Stimulated activated CD4-positive, alpha-beta T cell treated with anti-CD3 and anti-CD28 coated beads, Interleukin-1b, Interleukin-23, amount 100 ng/mL, for 1 hour (primary cell): ENCODE measurements at places on chromosomes 12 and 14.

DNA sequence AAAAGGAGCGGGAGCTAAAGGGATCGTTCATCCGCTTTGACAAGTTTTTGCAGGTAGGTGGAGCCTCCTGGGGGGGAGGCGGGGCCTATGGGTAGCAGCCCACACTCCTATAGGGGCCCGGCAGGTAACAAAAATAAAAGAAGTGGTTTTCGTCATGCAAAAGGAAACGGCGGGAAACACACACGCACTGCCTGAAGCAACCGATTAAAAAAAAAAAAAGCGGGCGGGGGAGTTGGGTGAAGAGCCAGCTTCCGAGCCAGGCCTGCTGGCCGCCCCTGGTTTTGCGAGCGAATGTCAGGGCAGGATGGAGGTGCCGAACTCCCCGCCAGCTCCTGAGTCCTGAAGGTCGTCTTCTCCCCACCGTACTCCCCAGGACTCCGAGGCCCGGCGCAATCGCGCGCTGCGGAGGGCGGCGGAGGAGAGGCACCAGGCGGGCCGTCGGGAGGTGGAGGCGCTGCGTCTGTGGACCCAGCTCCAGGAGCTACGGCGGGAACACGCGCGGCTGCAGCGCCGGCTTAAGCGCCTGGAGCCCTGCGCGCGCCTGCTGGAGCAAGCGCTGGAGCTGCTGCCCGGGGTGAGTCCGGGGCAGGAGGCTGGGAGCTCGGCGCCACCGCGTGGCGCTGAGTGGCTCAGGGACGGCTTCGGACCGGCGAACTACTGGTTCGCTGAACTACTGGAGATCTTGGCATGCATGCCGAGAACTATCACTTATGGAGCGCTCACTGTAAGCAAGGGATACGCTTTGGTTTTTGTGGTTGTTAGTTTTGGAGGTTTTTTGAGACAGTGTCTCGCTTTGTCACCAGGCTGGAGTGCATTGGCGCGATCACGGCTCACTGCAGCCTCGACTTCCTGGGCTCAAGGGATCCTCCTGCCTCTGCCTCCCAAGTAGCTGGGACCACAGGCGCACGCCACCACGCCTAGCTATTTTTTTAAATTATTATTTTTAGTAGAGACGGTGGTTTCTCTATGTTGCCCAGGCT is 3.6 kb downstream of the CFAP73 start:
- DNase-seq = peak; percentile 38

GRCh38 chr14:31230573-31230958 is 23.0 kb upstream of the HECTD1 start:
- no peak for DNase-seq

GRCh38 chr14:75724414-75725204 is 63.6 kb downstream of the TTLL5 start:
- DNase-seq = no peak

- DNase-seq = no peak
Observed at GRCh38 chr12:20557096-20557495, 138.0 kb upstream of the SLCO1C1 start.

GRCh38 chr12:89840162-89840922 is 131.7 kb upstream of the ATP2B1 start:
- DNase-seq = no peak

- DNase-seq = no peak
Observed at GRCh38 chr12:121114019-121114639, 18.5 kb upstream of the P2RX7 start.

DNA sequence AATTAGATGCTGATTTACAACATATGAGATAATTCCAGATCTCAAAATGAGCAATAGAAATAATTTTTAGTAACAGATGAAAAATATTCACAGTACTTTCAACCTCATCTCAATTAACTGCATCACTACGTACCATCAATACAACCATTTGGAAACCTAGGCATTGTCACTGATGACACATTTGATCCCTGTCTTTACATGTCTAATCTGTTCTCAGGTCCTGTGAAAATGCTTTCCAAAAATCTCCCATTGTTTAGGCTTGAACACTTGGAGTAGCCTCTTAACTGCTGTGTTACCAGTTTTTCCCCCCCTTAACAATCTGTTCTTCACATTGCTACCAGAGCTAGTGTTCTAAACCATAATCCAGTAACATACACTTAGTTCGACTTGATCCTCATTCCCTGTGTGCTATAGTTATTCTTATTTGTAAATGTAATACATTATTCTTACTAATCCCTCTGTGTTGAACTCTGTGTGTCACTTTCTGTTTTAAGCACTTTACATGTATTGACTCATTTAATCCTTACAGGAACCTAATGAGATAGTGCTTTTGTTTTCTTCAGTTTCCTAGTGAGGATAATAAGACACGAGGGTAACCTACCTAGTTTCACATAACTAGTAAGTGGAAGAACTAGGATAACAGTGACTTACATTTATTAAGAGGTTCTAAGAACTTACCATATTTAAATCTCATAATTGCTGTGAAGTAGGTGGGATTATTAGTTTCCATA is 41.7 kb downstream of the LARP4 start:
- no peak for DNase-seq

DNA sequence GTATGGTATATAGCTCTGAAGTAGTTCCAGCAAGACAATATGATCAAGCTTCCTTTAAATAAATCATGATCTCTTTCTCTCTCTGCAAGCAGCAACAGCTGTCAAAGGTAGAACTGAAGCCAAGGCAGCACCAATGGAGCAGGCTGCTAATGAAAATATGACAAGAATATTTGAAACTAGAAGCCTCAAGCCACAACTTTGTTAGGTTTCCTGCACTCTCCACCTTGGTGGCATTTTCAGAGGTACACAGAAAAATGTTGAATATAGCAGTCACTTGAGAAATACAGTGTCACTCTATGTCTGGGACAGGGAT is 43.8 kb upstream of the PSMA6 start:
- DNase-seq = no peak

DNA sequence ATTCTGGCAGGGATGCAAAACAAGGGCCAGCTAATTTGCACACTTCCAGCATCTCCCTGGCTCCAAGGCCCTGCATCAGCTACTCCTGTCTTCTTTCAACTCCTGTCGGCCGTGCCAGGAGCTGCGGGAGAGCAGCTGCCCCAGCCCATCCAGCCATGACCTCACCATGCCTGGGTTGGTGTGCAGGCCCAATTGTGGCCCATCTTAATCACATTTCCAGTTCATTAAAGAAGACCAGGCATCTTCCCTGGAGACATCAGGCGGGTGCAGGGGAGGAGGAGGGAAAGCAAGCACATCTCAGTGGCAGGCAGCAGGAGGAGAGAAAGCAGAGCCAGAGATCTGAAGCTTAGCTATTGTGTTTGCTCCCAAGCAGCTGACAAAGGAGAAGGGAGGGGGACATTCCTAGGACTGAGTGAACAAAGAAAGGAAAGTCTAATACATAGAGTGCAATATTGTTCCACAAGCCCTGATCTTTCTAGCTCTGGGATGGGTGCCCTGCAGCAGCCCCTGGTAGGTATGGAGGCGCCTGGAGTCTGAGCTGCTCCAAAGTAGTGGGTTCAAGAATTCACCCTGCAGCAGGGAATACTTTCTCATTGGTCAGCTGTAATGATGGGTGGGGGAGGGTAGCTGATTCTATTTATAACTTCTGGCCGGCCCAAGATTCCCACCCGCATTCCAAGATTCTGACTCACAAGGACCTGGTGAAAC is 40.1 kb downstream of the VWF start:
- DNase-seq = no peak
